H9 (cell line): ENCODE measurements at places on chromosomes 1 and 21.

- DNase-seq = no peak
Observed at GRCh38 chr1:228139406-228139930, 611 bp upstream of the GUK1 start.

DNA sequence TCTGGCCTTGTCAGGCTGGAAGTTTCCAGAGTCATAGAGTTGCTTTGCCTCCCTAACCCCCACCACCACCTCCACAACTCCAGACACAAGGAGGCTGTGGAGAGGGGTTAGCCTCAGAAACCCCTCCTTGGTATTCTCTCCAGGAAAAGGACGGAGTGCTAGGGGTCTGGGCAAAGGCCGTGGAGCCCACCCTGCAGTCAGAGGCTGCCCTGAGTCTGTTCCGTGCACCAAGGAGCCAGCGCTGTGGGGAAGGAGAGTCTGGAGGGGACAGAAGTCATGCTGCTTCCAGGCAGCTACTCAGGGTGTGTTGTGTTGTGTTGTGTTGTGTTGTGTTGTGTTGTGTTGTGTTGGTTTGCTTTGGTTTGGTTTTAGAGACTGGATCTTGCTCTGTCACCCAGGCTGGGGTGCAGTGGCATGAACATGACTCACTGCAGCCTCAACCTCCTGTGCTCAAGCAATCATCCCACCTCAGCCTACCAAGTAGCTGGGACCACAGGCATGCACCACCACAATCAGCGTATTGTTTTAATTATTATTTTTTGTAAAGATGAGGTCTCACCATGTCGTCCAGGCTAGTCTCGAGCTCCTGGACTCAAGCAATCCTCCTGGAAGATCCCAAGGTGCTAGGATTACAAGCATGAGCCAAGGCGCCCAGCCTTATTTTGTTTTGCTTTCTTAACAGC lies 122.2 kb upstream of the TMEM51 start:
- DNase-seq = no peak

DNA sequence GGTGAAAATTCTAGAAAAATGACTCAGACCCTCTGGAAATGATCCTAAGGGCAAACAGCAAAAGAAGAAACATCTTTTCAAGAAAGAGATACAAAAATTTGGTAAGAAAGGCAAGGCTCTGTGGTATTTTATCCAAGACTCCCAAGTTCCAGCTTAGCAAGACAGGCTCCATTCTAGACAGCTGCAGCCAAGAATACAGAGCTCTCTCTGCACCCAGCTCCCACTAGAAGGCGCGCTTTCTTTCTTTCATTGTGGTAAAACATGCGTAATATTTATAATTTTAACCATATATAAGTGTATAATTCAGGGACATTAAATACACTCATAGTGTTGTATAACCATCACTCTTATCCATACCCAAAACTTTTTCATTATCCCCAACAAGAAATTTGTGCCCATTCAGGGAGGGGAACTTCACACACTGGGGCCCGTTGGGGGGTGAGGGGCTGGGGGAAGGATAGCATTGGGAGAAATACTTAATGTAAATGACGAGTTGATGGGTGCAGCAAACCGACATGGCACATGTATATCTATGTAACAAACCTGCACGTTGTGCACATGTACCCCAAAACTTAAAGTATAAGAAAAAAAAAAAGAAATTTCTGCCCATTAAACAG lies 2.2 kb upstream of the HFM1 start:
- no peak for DNase-seq

- no peak for DNase-seq
Observed at GRCh38 chr1:219495737-219496408, 117.0 kb downstream of the ZC3H11B start.

GRCh38 chr1:229815961-229816360 lies 189.9 kb downstream of the URB2 start:
- no peak for DNase-seq

GRCh38 chr1:111454859-111455641 lies 5.8 kb downstream of the ATP5PB start:
- no peak for DNase-seq

DNA sequence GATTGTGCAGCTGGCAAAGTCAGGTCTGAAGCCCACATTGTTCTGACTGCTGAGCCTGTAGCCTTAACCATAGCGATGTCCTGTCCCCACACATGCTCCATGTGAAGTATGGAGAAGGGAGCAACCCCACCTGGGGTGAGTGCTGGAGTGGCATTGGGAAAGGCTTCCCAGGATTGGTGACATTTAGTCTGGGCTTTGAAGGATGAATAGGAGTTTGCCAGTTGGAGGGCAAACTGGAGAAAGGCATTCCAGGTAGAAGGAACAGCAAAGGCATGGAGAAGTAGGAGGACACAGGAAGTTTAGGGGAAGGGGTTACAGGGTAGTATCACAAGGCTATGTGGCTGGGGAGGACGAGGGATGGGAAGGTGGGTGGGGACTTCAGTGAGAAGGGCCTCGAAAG lies 7.3 kb upstream of the LDLRAP1 start:
- DNase-seq = no peak

GRCh38 chr21:41065539-41065938 lies 102.4 kb upstream of the BACE2 start:
- DNase-seq = no peak

GRCh38 chr21:8989721-8990325 lies 1531.6 kb upstream of the TPTE start:
- DNase-seq = no peak

GRCh38 chr1:37661401-37661800 lies 26.7 kb upstream of the RSPO1 start:
- DNase-seq = no peak

GRCh38 chr1:87927391-87928280 lies 599.0 kb downstream of the LMO4 start:
- no peak for DNase-seq

- no peak for DNase-seq
Observed at GRCh38 chr1:228125185-228125584, 14.9 kb upstream of the GUK1 start.

DNA sequence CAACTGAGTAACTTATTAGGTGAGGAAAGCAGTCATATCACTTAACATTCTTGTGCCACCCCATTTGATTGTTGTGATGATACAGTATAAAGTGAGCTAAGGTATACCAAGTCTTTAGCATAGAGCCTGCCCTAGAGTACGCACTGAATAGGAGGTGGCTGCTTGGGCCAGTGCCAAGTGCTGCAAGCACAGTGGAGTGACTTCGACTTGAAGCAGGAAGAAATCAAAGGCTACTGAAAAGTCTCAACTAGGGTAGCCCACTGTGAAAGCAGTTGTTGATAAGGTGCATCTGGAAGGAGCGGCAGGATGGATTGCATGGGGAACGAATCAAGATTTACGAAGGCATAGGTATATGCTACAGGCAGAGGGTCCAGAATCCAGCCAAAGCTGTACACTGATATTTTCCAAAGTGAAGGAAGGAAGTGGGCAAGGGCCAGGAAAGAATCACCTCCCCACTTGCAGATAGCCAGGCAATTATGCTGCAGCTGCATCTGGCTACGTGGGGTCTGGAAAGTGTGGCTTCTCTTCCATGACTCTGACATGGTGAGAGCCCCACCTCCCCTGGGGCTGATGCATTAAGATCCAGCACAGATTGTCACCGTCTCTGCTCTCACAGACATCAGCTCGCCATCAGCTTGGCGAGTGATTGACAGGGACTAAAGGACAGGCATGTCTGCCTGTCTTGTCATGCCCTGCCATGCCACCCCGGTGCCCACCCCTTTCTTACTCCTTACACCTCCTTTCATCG lies 287.0 kb upstream of the PLXNA2 start:
- DNase-seq = no peak

DNA sequence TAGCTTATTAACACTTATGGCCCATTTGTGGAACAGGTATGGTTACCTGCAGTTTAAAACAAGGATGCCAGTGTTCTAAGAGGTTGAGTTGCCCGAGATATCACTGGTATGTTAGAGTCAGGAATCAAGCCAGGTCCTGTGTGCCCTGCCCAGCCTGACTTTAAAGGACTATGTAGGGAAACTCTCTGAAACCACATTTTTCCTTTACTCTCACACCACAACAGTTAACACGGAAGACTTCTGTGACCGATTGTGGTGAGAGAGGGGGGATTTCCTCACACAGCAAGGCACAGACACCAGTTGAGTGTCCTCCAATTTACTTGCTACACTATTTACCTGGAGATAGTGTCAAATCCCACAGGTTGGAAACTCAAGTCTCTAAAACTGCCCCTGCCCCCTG lies 47.8 kb downstream of the UCK2 start:
- no peak for DNase-seq

DNA sequence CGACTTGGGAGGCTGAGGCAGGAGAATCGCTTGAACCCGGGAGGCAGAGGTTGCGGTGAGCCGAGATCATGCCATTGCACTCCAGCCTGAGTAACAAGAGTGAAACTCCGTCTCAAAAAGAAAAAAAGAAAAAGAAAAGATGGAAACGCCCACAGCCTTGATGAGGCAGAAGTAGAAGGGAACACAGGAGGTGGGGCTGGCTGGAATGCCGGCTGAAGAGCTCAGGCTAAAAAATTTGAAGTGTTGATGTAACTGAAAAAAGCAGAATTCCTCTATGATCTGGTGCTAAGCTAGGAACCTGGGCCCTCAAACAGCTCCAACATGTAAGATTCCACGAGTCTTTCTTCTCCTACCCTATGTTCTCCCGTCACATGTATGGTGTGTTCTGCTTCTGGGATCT lies 53.6 kb downstream of the SLC66A1 start:
- no peak for DNase-seq

- DNase-seq = no peak
Observed at GRCh38 chr1:1230656-1231399, 973 bp downstream of the SDF4 start.

DNA sequence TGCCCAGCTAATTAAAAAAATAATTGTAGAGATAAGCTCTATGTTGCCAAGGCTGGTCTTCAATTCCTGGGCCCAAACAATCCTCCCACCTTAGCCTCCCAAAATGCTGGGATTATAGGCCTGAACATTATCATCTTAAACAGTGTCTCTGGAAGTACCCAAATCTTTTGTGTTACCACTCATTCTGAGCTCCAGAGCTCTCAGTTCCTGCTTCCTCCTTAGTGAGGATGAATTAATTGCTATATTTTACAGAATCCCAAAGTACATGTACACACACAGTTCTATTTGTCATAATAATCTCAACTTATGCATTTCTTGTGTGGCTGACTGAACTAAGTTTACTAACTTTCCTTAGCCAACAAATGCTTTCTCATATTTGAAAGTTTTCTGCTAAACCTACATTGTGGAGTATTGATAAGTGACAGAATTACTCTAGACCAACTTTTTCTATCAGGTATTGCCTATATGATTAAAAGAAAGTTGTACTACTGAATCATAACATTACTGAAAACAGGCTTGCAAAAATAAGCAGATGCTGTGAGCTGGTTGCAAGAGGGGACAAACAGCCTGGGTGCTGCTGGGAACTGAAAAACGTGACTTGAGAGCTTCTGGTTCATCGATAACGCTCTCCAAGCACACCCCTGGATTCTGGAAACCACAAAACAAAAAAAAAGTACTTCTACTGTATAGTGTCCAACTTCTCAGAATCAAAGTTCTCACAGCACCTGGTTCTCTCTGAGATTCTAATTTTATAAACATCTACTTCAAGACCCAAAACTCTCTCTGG lies 15.3 kb downstream of the VAV3 start:
- no peak for DNase-seq

DNA sequence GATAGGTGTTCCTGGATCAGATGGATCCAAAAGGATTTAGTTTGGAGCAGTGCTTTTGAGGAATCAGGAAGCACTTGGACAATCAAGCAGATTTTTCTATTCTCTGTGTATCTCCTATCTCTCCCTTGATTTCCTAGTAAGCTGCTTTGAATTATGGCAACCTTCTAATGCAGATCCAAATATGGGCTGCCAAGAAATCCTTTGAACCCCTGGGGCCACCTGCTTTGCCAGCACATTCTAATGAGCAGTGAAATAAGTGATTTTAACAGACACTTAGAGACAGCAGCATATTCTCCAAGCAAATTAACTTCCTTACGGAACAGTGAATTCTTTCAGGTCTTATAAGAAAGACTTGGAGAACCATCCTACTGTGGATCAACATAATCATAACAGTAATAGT lies 195.4 kb downstream of the GPR52 start:
- DNase-seq = no peak

DNA sequence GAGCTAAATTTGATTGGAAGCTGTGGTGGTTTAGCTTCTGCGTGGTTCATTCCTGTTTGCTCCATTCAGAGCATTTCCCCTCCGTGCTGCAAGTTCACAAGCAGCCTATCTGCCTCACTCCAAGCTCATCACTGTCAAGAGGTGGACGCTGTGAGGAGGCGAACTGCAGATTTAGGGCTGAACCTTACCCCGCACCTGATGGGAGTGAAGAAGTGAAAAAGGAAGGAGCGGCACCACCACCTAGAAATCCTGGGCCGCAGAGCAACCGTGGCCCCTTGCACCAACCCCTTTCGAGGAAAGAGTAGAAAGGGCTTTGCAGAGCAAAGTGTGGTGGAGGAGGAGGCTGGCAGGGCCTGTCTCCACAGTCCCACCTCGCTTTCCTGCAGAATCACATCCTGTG lies 117.4 kb downstream of the IER5 start:
- no peak for DNase-seq

- no peak for DNase-seq
Observed at GRCh38 chr1:229334716-229335115, 8.1 kb downstream of the CCSAP start.

- DNase-seq = no peak
Observed at GRCh38 chr1:46489169-46489637, 433 bp upstream of the DMBX1 start.

GRCh38 chr1:220511179-220511578 lies 16.8 kb upstream of the MARK1 start:
- no peak for DNase-seq

DNA sequence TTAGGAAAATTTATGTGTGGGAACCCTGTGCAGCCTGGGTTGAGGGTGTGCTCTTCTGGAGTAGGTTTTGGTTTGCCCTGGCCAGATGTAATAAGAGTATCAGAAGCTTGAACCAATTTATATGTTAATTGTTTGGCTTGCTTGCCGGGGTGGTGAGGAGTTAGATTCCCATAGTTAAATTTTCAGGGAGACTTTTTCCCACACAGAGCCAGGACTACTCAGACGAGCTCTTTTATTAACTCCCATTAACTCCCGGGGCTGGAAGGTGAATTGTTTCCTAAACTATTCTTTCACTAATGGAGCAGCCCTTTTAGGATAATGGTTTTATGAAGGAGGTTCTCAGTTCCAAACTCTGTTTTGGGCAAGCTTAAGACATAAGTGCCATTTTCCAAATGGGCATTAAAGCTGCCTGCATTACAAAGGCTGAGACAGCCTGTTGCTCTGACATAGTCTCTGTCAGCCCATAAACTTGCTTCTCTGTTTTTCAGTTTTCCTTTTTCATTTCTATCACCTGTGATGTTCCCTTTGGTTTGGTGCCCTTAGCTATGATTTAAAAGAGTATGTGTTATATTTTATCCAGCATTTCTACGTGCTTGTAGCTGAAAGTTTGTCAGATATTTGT lies 18.0 kb upstream of the RAB3GAP2 start:
- no peak for DNase-seq

GRCh38 chr1:76857973-76858372 lies 9.3 kb upstream of the ST6GALNAC5 start:
- DNase-seq = no peak

GRCh38 chr1:226475142-226475511 lies 67.2 kb upstream of the PARP1 start:
- DNase-seq = no peak

- DNase-seq = no peak
Observed at GRCh38 chr1:228793032-228793431, 57.8 kb downstream of the RHOU start.
